KG1 (cell line): ENCODE measurements at places on chromosomes 12 and 14.

DNA sequence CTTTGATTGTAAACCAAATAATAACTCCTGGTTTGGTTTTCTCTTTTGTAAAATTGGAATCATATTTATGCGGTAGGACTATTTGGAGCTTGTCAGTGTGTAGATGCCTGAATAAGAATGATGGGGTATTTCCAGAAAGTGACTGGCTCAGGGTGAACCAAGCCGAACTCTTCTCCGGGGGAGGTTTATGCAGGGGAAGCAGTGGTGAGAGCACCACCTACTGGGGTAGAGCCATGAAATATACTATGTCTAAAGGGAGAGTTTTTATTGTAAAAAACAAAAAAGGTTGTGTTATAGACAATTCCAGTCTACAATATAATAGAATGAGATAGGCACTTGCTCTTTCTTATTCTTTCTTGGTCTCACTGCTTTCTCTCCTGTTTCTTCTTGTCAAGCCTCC lies 222.9 kb upstream of the SLC16A7 start:
- no peak for DNase-seq

GRCh38 chr14:87325741-87326140 lies 667.2 kb downstream of the GALC start:
- no peak for DNase-seq

DNA sequence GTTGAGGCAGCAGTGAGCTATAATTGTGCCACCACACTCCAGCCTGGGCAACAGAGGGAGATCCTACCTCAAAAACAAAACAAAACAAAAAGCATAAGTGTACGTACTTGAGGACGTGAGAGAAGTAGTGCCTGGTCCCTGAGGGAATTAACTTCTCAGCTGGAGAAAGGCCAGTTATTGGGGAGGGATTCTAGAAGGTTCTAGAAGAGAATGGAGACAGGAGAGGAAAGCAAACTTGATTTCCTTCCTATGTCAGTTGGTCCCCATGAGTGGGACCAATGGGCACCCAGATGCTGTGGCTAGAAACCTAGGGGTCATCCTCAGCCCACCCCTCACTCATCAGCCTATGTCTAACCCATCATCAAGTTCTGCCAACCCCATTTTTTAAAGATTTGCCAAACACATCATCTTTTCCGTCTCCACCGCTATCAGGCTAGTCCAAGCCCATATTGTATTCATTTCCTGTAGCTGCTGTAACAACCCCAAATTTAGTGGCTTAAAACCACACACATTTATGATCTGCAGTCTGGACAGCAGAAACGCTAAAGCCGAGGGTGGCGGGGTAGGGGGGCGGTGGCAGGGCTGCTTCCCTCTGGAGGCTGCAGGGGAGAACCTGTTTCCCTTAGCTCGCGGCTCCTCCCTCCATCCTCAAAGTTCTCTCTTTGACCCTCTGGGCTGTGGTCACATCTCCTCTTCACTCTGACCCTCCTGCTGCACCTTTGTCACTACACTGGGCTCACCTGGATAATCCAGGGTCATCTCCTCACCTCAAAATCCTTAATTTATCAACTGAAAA lies 7.2 kb upstream of the RBM19 start:
- peak; percentile 23 for DNase-seq

- no peak for DNase-seq
Observed at GRCh38 chr12:132191715-132192553, 47.7 kb downstream of the NOC4L start.

DNA sequence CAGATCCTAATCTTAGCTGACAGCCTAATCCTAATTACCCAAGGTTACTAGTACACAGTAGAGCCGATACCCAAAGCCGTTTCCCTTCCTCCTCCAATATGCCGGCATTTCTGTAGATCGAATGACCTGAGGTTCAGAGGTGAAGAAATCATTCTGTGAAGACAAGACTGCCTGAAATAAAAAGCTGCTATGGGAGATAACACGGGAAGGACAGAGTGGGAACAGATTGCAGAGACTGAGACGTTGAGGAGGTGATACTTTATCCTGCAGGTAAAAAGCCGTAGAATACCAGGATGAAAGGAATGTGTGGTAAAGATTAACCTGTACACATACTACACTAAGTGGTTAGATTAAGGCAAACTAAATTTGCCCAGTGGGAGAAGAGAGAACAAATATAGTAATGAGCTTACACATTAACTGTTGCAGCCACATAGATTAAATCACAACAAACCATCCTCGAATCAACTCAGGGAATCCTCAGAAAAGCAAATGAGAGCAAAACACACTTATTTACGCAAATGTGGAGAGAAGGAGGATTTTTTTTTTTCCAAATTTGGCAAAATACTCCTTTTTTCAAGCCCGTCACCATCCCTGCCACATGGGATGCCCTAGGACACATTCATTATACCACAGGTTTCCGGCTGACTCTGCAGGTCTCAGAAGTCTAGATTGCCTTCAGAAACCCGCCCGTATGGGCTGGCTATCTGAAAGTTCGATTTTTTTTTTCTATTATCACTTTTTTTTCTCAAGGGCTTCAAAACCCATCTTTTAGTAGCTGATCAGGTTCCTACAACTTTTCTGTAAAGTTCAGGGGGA lies 188.0 kb downstream of the TTC8 start:
- DNase-seq: no peak

- peak; percentile 18 for DNase-seq
Observed at GRCh38 chr14:68791902-68792677, 777 bp downstream of the ZFP36L1 start.
